ENCODE measurements at places on chromosomes 1 and 21.

- DNase-seq: no peak
Measured at GRCh38 chr1:234265861-234266260, 107.4 kb upstream of the COA6 start.

DNA sequence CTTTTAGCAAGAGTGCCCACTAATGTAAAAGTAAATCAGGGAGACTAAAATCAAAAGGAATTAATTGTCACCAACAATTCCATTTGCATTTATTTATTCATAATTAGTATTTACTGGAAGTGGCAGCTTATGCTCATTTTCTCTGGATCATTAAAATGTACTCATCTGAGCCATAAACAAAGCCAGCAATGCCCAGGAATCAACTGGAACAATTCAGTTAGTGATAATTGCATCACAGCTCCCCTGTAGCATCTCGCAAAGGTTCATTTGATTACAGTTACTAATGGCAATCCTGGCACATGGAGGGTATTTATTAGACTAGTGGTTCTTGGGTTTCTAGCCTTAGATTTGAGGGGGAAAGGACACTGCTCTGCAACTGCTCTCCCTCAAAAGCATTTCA lies 92.7 kb upstream of the C1orf21 start:
- DNase-seq: no peak

DNA sequence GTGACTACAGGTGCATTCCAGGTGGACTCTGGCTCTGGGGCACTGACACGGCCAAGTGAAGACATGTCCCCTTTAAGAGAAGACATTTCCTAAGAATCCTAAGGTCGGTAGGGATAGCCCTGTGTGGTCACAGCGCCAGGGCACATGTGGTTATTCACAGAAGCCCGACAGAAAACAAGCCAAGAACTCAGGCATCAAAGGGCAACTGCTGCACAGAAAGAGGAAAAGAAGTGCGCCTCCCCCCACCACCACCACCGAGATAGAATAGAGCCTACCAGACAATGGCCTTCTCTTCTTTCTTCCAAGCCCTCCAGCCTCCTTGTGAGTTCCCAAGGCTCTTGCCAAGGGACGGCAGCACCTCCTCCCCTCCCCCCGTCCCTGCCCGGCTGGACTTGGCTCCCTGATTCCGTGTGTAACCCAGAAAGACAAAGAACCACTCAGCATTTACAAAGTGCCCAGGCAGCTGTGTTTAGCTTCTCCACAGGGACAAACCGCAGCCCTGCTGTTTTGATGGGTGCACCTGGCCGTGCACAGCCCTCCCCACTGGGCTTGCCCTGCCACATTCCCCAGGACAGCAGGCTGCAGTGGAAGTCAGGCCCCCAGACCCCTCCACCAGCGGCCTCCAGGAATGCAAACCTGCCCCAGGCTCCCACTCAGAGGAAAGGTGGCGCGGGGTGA lies 30.2 kb downstream of the TMPRSS2 start:
- no peak for DNase-seq

- DNase-seq: no peak
Measured at GRCh38 chr1:207040181-207040533, 7.6 kb upstream of the C1orf116 start.

- no peak for DNase-seq
Measured at GRCh38 chr1:28441674-28442073, 64.2 kb upstream of the RCC1 start.

DNA sequence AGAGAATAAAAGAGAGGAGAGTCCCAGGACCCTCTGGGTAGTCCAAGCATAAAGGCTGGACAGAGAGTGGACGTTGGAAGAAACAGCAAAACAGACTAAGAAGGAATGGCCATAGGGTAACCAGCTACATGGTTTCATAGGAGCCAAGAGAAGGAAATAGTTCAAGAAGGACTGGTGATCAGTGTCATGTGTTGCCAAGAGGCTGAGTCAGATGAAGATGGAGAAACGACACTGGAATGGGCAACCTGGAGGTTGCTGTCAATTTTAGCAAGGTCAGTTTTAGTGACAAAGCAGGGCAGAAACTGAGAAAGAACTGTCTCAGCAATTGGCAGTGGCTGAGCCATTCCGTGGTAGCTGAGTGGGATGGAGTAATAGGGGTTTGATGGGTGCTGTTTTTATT lies 41.4 kb downstream of the HMGB4 start:
- DNase-seq: no peak

DNA sequence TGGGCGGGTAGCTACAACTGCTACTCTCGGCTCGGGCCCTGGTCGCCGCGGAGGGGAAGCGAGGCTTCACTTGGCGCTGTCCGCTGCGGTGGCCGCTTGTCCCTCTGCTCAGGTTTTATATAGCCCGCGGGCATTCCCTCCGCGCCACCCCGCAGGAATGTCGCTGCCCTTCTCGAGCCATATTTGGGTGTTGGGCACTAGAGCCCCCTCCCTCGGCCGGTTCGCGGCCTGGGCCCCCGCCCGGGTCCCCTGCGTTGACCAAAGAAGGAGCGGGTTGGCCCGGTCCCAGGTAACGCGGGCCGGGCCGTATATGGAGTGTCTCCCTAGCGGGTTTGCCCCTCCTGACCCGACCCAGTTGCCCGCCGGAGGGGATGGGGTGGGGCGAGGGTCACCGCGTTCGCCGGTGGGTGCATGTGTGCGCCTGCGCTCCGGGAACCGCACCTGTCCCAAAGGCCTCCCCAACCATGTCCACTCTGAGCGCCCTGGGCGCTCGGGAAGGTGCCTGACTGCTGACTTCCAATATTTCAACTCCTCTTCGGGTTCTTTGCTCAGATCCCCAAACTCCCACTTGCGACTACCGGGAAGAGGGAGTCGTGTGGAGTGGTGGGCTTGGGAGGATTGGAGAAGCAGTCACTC lies at the start of gene ACTA1:
ACTA1 (minus strand) TSS at position 90 of the 636 bp plus-strand sequence. CDS start 979 bp downstream, outside the sequence.
- no peak for DNase-seq

DNA sequence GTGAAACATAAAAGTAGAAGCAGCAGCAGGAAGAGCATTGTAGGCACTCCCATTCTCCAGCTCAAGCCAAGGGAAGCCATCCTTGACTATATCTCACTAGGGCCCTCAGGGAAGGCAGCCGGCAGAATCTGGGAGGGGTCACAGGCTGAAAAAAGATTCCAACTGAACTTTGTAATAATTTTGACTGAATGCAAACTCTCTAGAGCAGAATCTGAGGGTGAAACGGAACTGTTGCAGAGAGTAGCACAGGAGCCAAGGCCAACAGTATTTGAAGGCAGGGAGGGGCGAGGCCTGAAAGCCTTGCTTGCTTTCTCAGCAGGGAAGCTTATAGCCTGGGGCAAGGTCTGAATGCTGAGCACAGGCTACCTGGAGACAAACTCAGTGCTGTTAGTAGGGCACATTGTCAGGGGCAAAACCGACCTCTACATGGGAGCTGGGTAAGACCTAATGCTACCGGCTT lies 180.6 kb downstream of the COL24A1 start:
- no peak for DNase-seq

DNA sequence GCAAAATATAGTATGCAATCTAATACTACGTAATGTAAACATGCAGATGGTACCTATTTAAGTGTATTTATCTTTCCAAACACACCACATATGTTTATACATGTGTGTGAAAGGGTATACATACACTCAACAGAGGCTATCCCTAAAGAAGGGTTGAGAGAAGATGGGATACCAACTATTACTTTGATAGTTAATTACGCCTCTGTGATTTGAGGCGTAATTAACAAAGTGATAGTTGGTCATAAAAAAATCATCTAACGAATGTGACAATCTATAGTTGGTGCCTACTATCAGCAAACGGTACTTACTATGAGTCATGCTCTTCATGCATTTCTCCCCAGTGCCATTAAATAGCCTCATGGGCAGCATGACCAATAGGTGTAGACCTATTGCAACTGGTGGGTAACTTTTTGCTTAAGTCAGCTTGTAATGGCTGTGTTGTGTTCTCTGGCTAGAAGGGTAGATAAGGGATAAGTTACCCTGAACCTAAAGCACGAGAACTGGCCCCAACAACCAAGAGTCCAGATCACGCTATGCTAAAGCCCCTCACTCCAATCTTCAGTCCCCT lies 15.3 kb downstream of the RCAN1 start:
- DNase-seq: no peak

GRCh38 chr1:155084722-155085503 lies 6.3 kb downstream of the EFNA3 start:
- peak; percentile 95 for DNase-seq

DNA sequence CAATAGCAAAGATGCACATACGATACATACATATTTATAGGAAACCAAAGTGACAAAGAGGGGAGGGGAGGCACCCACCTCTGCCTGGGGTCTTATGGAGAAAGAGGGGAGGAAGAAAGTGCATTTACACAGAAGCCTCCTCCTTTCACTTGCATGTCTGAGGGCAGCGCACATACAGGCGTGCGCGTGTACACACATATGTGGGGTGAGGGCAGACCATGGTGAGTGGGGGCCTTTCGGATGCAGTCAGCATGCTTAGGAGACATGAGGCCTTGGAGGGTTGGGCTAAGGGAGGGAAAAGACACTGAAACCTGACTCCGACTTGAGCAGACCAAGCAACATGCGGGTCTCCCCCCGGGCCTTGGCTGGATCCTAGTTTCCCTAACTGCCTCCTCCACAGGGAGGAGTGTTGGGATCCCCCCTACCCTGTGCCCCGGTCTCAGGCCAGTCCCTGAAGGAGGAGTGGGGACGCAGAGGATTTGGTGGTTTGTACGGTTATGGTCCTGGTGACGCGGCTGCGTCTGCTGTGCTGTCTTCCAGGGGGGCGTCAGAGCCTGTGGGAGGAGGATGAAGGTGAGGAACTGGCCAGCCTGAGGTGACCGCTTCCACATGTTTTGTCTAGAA lies 15.2 kb downstream of the LRRC71 start:
- no peak for DNase-seq

DNA sequence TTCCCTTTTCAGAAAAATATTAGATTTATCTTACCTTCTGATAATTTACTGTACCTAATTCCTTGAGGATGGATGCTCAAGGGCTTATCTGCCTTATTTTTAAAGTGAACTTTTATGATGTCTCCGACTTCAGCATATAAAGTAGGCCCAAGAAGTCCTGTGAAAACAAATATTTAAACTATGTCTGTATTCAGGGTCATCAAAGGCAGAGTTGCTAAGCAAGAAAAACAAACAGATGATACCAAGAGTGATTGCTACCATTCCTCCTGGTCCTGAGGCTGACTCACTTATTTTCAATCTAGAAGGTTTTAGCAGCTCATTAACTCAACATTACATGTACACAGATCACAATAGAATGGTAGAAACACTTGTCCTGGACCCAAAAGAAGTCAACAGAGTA lies 14.1 kb downstream of the F5 start:
- DNase-seq: no peak

- DNase-seq: no peak
Measured at GRCh38 chr1:162272419-162272818, 104.2 kb downstream of the SPATA46 start.

DNA sequence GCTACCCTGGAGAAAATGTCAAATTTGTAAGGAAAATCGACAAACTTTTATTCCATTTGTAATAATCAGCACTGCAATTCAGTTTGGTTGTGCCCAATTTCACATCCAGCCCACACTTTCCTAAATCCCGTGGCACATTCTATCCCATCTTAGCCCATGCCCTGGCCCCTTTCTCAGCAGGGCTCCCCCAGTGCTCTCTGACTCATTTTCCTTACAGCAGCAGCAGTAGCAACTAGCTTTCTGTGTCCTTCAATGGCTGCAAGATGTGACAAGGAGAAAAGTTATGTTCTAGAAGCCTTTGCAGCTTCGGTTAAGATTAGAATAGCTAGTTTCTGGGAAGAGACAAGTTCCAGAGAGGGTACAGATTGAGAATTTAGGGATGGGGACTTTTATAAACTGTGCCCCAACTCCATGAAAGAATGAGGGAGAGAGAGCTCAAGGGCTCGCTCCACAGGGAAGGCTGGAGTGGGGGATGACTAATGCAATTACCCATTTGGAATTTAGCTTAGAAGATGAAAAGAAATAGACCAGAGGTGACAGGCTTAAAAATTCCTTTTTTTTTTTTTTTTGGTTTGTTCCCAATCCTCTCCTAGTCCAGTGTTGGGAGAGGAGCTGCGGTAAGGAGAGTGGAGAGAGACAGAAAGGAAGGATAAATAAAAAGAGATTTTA lies 47.0 kb upstream of the POU2F1 start:
- DNase-seq: no peak

- no peak for DNase-seq
Measured at GRCh38 chr21:46156678-46157077, 1.3 kb upstream of the FTCD start.

DNA sequence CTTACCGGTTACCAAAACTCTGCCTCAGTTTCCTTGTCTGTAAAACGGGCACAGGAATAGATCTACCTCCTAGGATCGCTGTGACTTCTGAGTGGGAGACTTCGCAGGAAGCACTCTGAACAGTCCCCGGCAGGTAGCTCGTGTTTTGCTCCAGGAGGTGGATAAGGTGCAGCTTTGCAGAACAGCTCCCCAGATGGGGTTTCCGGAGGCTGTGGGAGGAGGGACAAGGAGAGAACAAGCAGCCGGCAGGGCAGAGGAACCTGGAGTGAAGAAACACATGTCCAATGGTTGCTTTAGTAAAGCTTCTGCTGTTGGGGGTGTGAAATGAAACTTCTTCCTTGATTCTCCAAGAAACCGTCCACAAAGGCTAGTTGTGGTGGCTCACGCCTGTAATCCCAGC lies 95.5 kb upstream of the TARDBP start:
- no peak for DNase-seq

- DNase-seq: no peak
Measured at GRCh38 chr1:89466307-89466930, 58.2 kb upstream of the LRRC8B start.

GRCh38 chr1:214234635-214235025 lies 46.3 kb upstream of the SMYD2 start:
- DNase-seq: no peak

GRCh38 chr21:31629972-31630711 lies 29.4 kb upstream of the SOD1 start:
- DNase-seq: peak; percentile 8

DNA sequence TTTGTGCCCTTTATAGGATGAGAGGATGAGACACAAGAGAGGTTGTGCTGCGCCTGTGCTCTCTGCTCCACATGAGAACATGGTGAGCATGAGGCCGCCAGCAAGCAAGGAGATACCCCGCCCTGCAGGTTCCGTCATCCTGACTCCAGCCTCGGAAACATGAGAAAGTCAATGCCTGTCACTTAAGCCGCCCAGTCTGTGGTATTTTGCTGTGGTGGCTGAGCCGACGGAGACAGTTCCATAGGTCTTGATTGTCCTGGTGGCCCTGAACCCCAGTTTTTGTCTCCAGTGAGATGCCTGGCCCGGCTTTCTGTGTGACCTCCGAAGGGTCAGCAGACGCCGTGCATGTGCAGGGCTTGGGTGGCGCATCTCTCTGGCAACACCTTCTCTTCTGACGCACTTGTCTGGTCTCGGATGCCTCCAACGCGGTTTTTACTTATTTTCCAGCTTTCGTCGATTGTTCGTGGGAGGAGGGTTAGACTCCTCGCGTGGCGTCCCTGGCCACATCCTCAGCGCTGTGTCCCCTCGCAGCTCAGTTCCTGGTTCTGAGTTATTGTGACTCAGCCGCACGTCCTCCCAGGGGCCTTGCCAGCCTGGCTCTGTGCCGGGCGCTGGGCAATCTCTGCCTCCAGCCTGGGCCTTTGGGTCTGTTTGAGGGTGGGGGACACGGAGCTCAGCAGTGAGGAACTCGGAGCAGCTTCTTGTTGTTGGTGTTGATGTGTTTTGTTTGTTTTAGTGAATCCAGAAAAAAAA lies 70.0 kb downstream of the FAAP20 start:
- no peak for DNase-seq
